ENCODE measurements at places on chromosomes 7 and 10.

GRCh38 chr7:4248295-4248694 lies 433.8 kb upstream of the FOXK1 start:
- no peak for DNase-seq

DNA sequence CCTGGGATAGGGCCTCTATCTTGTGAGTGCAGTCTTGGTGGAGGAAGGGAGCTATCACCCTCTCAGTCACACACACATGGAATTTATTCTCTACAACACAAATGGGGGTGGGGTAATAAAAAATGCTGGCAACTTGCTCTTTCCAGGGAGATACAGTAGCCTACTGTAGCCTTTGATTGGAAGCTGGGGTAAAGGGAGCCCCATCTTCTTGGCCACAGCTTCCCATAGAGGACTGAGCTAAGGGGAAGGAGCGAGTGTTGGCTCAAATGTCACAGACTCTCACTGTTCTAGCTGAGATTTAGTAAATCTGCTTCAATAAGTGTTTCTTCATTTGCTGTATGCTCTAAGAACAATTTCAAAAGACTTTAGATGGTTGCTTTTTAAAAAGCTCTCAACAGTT lies 222.2 kb upstream of the CXCL12 start:
- no peak for DNase-seq

DNA sequence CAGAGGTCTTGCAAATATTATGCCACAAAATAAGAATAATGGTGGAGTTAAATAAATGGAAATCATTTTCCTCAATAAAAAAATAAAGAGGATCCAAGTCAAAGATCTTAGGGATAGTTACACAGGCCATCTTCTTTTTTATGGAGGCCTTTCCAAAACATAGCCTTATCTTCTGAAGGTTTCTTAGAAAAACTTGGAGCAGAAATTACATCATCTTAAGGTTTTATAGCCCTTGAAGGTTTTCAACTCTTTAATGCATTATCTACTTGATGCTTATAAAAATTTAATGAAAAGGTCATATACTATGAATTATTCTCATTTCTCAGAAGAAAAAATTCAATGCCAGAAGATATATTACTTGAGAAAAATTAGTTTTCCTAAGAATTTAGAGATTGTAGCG lies 94.2 kb upstream of the LAMB4 start:
- DNase-seq: no peak

GRCh38 chr10:69815104-69815503 lies 13.4 kb downstream of the COL13A1 start:
- no peak for DNase-seq

- DNase-seq: no peak
Measured at GRCh38 chr7:38283107-38283506, 9.7 kb upstream of the TARP start.

All from NCI-H1048 (cell line).